Stimulated activated CD4-positive, alpha-beta T cell treated with anti-CD3 and anti-CD28 coated beads, Interleukin-1b, Interleukin-23, amount 100 ng/mL, for 48 hours (primary cell): ENCODE measurements at places on chromosomes 11 and 22.

DNA sequence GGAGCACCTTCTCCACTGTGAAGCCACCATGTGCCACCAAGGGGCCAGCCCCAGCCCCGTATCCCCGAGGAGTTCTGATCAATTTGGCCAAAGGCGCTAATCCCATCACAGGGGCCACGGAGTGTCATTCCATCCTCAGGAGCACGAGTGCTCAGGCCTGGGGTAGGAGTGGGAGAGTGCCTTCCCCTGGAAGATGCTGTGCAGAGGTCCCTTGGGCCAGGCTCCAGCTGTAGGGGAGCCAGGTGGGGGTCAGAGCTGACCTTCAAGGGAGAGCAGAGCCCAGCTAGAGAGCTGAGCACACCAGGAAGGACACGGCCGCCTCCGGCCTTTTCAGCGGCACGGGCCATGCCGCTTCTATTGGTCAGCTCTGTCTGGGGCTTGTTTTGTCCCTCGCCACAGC, 1459.9 kb downstream of the BRD1 start:
- no peak for DNase-seq

DNA sequence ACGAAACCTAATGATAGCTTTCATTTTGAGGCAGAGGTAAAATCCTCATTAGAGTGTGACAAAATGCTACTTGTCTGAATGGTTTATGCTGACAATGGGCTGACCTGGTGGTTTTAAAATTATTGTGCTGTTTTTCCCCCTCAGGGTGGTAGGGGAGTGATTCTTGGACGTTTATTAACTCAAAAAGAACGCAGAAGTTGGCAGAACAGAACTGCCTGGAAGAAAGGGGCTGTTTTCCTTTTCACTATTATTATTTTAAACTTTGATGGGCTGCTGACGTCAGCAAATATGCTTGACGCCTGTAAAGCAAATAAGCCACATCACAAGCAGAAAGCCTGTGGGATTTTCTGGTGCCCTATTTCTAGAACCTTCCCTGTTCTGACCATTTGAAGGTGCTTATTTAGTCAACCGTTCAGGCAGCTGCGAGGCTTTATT, 4.0 kb downstream of the RASSF10 start:
- no peak for DNase-seq

- DNase-seq, result no peak
Observed at GRCh38 chr11:569158-569885, 6.9 kb upstream of the PHRF1 start.

GRCh38 chr22:26548984-26549383, 36.7 kb upstream of the TFIP11 start:
- no peak for DNase-seq

DNA sequence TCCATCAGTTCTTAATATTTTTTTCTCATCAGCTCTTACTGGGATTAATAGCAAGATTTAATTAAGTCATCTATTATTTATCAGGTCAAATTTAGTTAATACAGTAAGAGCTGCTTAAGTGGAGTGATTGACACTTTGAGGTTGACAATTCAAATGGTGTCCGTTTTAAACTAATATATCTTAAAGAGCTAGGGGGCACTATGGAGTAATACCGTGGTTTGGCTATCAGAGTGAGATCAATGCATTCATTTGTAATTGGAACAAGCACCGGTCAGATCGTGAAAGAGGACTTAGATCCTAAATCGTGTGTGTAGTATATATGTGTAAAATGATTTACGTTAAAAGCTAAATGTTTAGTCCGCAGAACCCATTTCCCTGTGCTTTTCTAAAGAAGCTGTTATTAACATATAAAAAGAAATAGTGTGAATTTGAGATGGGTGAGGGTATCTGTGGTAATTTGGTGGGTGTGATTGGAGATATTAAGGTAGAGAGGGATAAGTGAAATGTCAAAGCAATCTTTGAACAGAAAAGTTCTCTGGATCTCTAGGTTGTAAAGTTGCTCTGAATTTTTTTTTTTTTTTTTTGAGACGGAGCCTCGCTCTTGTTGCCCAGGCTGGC, 2.3 kb downstream of the SIK2 start:
- DNase-seq, result no peak

DNA sequence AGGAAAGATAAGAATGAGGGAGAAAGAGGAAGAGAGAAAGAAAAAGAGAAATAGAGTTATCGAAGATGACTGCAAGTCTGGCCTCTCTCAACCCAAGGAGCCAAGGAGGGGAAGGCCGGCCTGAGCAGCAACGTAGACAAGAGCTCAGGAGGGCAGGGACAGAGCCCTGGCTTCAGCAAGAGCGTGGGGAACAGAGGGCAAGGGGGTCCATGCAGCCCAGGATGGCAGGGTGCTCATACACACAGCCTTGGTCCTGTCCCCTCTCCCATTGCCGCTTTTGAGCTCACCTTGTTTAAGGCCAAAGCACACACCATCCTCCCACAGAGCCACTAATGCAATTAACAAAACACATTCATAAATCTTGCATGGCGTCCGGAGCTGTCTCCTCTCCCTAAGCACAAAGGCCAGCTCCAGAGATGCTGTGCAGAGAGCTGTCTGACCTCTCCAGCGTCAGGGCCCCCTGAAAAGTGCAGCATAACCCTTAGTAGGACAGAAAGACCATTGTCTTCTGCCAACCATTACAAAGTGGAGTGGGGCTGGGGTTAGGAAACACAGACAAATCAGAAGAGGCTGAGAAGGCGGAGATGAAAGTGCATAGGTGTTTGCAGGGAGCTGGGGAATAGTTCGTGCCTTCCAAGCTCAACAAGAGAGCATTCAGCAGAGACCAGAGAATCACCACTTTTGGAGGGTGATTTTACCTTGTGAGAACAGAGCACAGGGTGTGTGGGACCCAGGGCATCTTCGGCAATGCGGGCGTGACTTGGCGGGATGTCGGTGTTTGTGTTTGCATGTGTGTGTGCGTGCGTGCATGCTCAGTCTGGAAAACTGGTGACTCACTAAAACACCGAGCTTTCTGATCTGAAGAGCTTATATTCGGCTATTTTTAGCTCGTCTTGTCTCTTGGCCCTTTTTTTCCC, 28.2 kb upstream of the JAM3 start:
- DNase-seq, result no peak

GRCh38 chr22:38233427-38233826, 31.6 kb downstream of the MAFF start:
- DNase-seq, result no peak

DNA sequence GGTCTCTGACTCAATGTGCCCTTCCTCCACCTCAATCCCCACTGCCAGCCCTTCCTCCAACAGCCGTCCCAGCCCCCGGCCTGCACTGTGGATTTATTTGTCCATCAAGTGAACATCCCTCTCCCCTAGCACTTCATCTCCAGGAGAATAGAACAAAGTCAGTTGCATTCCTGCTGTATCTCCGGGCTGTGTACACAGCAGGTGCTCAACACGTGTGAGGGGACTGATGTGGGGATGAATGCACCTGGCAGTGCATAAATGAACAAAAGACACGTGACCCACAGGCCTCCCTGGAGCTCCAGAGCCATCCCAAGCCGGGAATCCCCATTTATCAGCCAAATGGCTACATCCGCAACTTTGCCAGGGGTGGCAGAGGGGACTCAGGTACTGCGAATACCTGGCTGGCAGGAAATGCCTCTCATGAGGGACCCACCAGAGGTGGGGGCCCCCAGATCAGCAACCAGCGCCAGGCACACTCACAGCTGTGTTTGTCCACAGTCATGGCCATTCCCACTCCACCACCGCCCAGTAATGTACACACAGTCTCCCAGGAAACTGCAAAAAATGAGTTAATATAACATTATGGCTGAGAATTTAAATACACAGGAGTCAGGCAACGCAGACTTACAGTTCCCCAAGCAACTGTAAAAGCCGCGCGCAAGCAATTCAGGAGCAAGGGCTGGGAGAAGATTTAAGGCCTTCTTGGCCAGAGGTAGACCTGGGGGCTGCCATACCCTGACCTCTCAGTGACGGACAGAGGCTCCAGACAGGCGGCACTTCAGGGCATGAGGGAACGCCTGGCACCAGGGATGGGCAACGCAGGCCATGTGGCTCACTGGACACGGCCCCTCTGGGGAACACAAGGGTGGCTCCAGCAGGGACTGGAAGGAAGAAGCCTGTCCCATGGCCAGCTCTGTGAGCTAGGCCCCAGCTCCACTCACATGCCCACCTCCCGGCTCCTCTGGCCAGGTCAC, 50.3 kb upstream of the TCF20 start:
- no peak for DNase-seq

GRCh38 chr11:115217726-115218311, 286.4 kb downstream of the CADM1 start:
- no peak for DNase-seq

DNA sequence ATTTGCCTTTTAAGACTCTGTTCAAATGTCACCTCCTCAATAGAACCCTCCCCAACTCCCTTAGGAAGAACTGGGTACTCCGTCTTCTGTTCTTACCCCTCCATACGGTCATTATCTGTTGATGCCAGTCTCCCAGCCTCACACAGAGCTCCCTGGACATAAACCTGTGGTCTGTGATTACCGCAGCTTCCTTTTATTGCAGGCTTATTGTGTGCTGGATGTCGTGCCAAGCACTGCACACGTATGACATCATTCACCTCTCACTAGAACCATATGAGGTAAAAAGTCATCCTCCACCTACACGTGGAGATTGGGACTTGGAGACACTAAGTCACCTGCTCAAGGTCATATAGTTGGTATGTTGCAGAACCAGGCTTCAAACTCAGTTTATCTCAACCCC, 15.3 kb downstream of the PTPN5 start:
- DNase-seq, result no peak

DNA sequence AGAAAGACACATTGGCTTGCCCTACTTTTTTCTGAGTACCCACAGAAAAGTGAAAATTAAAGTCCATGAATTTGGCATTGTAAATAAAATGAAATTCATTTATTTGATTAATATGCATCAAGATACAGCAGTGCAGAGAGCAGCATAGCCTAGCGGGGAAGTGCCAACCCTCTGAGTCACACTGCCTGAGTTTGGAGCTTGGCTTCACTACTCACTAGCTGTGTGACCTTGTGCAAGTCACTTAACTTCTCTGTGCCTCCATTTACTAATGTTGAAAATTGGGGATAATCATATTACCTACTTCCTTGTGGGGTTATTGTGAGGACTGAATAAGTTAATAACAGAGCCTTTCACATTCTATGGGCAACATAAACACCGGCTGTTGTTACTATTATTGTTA, 111.5 kb upstream of the CSNK2A3 start:
- DNase-seq, result no peak

GRCh38 chr11:76376746-76377558, 4.0 kb downstream of the THAP12 start:
- DNase-seq, result no peak

DNA sequence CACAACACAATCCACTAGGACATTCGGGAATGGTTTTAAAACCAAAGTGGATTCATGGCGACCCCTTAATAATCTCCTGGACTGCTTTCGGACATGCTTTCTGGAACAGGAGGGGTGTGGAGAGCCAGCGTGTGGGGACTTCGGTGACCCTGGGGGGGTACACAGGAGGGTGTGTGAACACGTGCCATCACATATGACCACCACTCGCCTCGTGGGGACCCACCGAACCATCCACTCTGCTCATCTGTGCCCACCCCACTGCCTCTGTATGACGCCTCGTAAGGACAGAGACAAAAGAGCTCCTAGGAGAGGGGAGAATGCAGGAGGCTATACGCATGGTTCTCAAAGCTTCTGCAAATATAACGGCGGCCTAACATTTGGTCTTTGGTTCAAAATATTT, 8.9 kb downstream of the LTO1 start:
- no peak for DNase-seq

- no peak for DNase-seq
Observed at GRCh38 chr11:124753205-124753604, 1.1 kb upstream of the VSIG2 start.

DNA sequence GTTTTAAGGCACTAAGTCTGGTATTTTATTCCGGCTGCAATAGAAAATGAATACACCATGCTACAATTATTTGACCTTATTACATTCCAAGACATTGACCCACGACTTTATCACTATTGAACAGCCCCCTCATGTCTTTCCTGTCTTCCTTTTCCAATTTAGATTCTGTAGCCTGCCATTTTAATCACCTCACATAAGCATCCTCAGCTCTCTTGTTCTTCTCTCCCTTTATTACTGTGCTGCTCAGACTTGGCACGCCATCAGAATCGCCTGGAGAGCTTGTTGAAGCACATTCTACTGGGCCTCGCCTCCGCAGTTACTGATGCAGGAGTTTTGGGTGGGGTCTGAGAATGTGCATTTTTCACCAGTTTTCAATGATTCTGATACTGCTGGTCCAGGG, 38.7 kb upstream of the SWAP70 start:
- no peak for DNase-seq

DNA sequence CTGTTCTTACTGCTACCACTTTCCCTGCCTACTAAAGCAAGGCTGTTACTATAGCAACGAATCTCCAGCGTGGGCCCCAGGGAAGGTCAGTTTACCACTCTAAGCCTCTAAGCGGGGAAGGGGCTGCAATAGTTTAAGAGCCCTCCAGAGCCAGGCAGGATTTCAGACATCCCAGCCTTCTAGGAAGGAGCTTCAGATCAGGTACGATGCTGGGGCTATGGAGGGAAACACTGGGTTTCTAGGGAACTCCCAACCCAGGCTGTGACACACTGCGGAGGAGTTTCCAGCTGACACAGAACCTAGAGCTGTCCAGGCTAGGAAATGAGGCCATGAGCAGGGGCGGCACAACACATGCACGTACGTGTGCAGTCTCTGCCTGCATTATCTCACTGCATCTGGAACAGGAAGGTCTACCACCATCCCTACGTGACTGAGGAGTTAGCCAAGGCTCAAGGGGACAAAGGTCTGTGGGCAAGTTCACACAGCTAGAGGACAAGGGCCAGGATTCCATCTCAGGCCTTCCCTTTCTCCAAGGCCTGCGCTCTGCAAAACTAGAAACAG, 20.4 kb downstream of the HPS4 start:
- DNase-seq, result no peak

DNA sequence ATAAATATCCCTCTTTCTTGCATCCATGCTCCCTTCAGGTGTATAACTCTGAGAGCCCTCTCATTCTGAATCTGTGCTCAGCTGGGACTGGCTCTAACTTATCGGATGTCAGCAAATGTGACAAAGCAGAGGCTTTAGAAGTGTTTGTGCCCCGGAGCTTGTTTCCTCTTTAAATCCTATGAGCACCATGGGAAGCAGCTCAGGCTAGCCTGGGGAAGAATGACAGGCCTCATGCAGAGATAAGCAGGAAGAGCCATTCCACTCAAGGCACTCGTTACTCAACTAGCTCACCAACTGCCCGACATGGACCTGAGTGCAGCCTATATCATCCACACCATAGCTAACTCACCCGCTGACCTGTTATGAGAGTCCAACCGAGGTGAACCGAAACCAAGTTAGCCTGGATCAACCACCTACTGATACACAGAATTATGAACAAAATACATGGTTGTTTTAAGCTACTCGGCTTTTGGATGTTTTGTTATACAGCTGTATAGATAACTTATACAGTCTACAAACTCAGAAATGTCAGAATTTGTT, 990.7 kb downstream of the NTM start:
- no peak for DNase-seq

GRCh38 chr11:130066338-130066737, 3.4 kb upstream of the APLP2 start:
- DNase-seq, result no peak

DNA sequence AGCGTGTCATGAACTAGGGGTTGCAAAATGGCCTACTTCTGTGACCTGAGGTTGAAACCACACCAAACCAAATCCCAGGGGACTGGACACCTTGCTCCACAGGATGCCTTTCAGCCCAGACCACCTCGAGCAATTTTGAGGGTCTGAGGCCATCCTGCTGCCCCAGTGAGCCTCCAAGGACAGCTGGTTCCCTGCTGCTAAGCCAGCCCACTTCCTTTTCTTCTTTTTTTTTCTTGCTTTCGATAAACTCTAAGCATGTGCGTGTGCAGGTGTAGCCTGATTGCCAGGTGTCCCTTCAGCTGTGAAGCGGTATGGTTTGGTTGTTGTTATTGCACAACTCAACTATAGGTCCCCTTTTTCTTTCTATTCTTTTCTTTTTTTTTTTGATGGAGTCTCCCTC, 2.7 kb downstream of the CRYBB1 start:
- DNase-seq, result no peak
